Lower lobe of right lung (tissue), 2 donors: ENCODE measurements at places on chromosomes 2 and 18.

GRCh38 chr2:175097297-175097696 is 70.7 kb downstream of the ATF2 start:
- H3K27me3 ChIP-seq, result no peaks in the 10 kb centered on the region
- no peaks in the 10 kb centered on the region for H3K4me1 ChIP-seq
- no peak overlapping the region for H3K27ac ChIP-seq
- no peak overlapping the region for H3K4me3 ChIP-seq
- no peak for DNase-seq

- no peak overlapping the region for H3K4me3 ChIP-seq
- no peaks in the 10 kb centered on the region for H3K27me3 ChIP-seq
- no peak overlapping the region for H3K27ac ChIP-seq
- no peaks in the 10 kb centered on the region for H3K36me3 ChIP-seq
Measured at GRCh38 chr2:117686699-117687098, 127.8 kb upstream of the DDX18 start.

DNA sequence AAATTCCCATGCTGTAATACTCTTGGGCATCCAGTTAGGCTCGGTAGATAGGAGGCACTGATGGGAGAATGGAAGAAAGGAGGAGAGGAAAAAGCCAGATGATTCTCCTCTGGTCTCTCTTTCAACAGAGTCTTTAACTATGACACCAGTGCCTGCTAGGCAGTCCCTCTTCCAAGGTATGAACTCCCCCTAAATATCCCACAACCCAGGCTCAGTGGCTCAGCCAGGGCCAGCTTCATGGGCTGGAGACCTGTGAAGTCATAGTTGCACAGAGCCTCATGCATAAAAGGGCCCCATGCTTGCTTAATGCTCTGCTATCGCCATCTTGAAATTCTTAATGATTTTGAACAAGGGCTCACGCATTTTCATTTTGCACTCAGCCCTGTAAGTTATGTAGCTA is 869.2 kb upstream of the GCFC2 start:
- no peak overlapping the region for H3K4me3 ChIP-seq
- H3K27me3 ChIP-seq, result no peaks in the 10 kb centered on the region
- H3K27ac ChIP-seq, result no peak overlapping the region
- no peaks in the 10 kb centered on the region for H3K4me1 ChIP-seq

DNA sequence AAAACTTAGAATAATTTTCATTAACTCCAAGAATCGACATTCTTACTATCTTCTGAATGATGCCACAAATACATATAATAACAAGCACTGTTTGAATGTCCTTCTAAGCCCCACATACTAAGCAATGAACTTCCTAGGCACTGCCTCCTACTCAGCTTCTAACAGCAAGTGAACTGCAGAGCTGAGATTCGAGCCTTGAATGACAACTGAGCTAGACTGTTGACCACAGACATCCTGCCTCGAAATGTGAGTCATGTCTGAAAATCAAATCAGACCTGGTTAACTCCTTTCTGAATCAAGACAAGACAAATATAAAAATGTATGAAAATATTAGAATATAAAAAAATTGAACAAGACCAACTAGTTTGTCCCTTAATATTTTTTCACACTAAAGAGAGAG is 108.1 kb downstream of the MYT1L start:
- no peaks in the 10 kb centered on the region for H3K27me3 ChIP-seq
- H3K27ac ChIP-seq, result no peak overlapping the region
- no peaks in the 10 kb centered on the region for H3K4me1 ChIP-seq
- no peaks in the 10 kb centered on the region for H3K36me3 ChIP-seq
- no peak overlapping the region for H3K4me3 ChIP-seq

- no peaks in the 10 kb centered on the region for H3K36me3 ChIP-seq
- H3K27ac ChIP-seq, result no peak overlapping the region
- H3K4me3 ChIP-seq, result no peak overlapping the region
- H3K4me1 ChIP-seq, result peaks cover 22% of the 10 kb centered on the region
- DNase-seq, result no peak
- H3K27me3 ChIP-seq, result no peaks in the 10 kb centered on the region
Measured at GRCh38 chr2:8141780-8142179, 540.1 kb upstream of the ID2 start.

- no peak overlapping the region for H3K27ac ChIP-seq
- no peak overlapping the region for H3K4me3 ChIP-seq
Measured at GRCh38 chr2:105617631-105618350, 126.9 kb upstream of the NCK2 start.

DNA sequence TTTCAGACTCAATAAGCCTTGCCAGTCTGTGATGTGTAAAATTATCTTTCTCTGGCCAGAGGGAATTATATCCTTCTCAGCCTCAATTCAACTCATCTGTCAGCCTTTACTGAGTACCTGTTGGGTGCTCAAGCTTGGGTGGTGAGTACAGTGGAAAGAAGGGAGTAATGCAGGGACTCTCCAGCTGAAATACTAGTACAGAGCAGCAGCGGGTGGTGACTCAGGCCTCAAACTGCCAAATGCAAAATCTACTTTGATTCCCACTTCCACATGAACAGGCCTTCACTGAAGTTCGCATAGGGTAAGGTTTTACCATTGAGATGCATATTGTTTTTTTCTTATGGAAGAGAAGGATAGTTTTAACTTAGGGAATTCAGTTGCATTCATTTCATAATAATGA is 326.8 kb downstream of the LRRTM1 start:
- H3K4me1 ChIP-seq, result no peaks in the 10 kb centered on the region
- H3K27ac ChIP-seq, result no peak overlapping the region
- no peaks in the 10 kb centered on the region for H3K36me3 ChIP-seq
- H3K4me3 ChIP-seq, result no peak overlapping the region

DNA sequence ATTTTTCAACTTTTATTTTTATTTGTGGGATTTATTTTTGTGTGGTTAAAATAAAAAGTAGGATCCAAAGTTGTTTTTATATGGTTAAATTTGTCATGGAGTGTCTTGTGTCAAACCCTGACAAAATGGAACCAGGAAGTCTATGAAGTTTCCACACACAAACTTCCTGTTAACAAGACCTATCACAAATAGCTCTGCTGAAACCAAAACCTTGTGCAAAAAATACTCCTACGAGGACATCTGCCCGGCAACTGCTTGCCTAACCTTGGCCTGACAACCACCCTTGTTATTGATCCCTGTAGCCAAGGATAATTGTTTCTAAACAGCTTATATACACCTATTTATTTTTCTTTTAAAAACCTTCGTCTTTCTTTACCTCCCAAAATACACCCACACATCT is 389.6 kb downstream of the TRIB2 start:
- H3K27me3 ChIP-seq, result no peaks in the 10 kb centered on the region
- DNase-seq, result no peak
- H3K36me3 ChIP-seq, result no peaks in the 10 kb centered on the region
- no peaks in the 10 kb centered on the region for H3K4me1 ChIP-seq

GRCh38 chr2:194319222-194319992 is 1337.6 kb upstream of the SLC39A10 start:
- H3K36me3 ChIP-seq, result no peaks in the 10 kb centered on the region
- H3K4me3 ChIP-seq, result no peak overlapping the region
- H3K27me3 ChIP-seq, result no peaks in the 10 kb centered on the region
- H3K27ac ChIP-seq, result no peak overlapping the region
- H3K4me1 ChIP-seq, result no peaks in the 10 kb centered on the region

- peak overlapping the region; percentile 80 for H3K4me3 ChIP-seq
- peak; percentile 41 for DNase-seq
- H3K36me3 ChIP-seq, result peaks cover 9% of the 10 kb centered on the region
- no peaks in the 10 kb centered on the region for H3K27me3 ChIP-seq
- H3K4me1 ChIP-seq, result peaks cover 54% of the 10 kb centered on the region
- no peak overlapping the region for H3K27ac ChIP-seq
Measured at GRCh38 chr2:128315122-128315828, 3.4 kb downstream of the HS6ST1 start.

DNA sequence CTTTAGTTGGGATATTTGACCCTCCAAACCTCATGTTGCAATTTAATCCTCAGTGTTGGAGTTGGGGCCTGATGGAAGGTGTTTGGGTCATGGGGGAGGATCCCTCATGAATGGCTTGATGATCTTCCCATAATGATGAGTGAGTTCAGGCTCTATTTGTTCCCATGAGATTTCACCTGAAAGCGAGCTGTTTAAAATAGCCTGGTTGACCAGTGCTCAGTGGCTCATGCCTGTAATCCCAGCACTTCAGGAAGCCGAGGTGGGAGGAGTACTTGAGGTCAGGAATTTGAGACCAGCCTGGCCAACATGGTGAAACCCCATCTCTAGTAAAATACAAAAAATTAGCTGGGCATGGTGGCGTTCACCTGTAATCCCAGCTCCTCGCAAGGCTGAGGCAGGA is 14.9 kb upstream of the PSME4 start:
- H3K27ac ChIP-seq, result no peak overlapping the region
- H3K4me3 ChIP-seq, result no peak overlapping the region
- peaks cover 14% of the 10 kb centered on the region for H3K4me1 ChIP-seq
- H3K27me3 ChIP-seq, result no peaks in the 10 kb centered on the region

- DNase-seq, result no peak
- H3K27ac ChIP-seq, result no peak overlapping the region
- no peaks in the 10 kb centered on the region for H3K36me3 ChIP-seq
- H3K27me3 ChIP-seq, result no peaks in the 10 kb centered on the region
Measured at GRCh38 chr18:77567205-77567604, 317.6 kb downstream of the GALR1 start.

DNA sequence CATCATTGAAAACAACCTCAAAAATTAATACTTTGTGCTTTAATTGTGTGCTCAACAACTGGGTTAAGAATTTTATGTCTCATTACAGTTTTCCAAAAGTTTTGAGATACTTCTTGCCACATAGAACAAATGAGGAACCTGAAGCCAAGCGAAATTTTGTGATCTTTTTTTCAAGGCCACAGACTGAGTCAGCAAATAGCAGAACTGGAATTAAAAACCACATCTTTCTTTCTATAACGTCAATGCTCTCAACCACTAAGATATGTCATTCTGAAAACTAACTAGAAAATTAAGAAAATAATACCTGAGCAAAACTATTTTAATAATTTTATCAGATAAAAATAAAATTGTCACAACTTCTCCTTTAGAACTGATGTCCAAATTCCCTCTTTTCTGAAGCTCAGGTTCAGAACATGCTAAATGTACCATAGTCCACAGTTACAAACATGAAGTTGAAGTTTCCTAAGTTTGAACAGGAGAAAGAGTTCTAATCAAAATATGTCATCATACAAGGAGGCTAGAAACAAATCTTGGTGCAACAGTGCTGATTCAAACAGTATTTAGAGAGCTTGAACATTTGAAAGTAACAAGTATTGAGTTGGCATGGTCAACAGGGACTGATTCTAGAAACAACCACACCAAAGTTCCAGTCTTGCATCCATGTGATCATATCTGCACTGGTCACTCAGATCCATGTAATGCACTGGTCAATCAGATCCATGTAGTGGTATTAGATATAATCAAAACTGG is 27.6 kb upstream of the CALCRL start:
- H3K4me1 ChIP-seq, result peaks cover 5% of the 10 kb centered on the region
- no peak overlapping the region for H3K27ac ChIP-seq
- H3K27me3 ChIP-seq, result no peaks in the 10 kb centered on the region
- H3K4me3 ChIP-seq, result no peak overlapping the region
- H3K36me3 ChIP-seq, result peaks cover 30% of the 10 kb centered on the region
- DNase-seq, result no peak

DNA sequence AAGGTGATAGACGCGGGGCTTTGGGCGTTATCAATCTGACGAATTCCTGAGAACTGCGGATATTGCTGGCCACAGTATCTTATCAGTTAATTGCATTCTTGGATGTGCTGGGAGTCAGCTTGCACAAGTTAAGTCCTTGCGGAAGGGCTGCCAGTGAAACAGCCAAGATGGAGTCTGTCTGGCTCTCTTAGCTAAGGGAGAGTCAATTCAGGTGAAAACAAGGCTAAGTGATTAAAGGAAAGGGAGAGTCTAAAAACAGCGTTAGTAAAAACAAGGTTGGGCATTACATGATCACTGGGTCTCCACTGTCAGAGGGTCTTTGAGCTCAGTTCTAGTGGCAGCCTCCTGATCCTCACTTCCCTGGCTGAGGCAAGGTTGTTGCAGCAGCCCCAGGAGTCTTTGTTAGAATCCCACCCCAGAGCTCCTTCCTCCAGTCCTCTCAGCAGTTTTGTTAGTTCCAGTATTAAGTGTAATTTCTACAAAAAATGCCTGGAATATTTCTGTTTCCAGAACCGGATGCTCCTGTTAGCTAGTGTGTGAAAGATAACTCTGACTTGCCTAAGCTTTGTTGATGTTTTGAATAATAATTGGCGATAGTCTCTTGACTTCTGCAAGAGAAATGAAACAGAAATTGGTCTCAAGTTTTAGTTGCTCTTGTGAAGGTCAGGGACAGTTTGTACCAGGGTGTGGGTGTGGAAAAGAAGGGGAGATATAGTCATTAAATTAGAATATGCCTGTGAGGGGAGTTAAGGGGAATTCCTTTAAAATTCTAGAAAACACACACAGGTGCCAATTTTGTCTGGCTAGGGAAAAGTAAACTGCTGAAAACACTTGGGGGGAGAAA is 10.6 kb downstream of the CFLAR start:
- H3K4me3 ChIP-seq, result peak overlapping the region; percentile 77
- no peaks in the 10 kb centered on the region for H3K27me3 ChIP-seq
- peaks cover 29% of the 10 kb centered on the region for H3K36me3 ChIP-seq
- no peak for DNase-seq
- H3K27ac ChIP-seq, result peak overlapping the region; percentile 100

GRCh38 chr18:25399554-25399953 is 47.6 kb upstream of the ZNF521 start:
- no peaks in the 10 kb centered on the region for H3K27me3 ChIP-seq
- DNase-seq, result no peak
- no peaks in the 10 kb centered on the region for H3K4me1 ChIP-seq
- H3K36me3 ChIP-seq, result no peaks in the 10 kb centered on the region
- H3K4me3 ChIP-seq, result no peak overlapping the region

DNA sequence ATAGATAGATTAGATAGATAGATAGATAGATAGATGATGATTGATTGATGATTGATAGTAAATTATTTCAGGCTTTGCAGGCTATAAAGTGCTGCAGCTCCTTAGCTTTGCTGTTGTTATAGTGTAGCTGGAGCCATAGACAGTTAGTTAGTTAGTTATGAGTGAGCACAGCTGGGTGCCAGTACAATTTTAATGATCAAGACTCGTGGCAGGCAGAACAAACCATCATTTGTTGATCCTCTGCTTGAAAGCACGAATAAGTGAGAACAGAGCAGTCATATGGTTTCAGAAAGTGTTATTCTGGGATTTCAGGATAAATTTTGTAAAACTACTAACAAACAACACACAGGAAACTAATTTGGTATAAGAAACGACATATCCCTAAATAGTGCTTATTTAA is 53.9 kb downstream of the THOC1 start:
- peaks cover 98% of the 10 kb centered on the region for H3K36me3 ChIP-seq
- no peaks in the 10 kb centered on the region for H3K4me1 ChIP-seq
- no peak overlapping the region for H3K4me3 ChIP-seq
- H3K27ac ChIP-seq, result no peak overlapping the region

DNA sequence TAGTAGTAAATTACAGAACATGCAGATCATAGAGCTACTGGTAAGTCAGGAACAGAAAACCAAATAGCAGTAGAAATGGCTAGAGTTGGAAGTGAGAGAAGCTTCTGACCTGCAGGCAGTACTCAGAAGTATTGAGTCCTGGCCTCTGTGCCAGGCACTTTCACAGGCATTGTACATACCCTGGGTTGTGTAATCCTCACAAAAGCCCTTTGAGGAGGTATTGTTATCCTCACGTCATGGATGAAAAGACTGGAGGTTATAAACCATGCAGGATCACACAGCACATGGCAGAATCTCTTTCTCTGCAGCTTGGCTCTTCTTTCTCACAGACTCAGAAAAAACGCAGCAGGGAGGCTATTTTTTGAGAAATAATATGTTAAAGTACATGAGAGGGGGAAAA is 789.3 kb upstream of the FAM98A start:
- H3K4me1 ChIP-seq, result no peaks in the 10 kb centered on the region
- H3K27me3 ChIP-seq, result no peaks in the 10 kb centered on the region
- no peaks in the 10 kb centered on the region for H3K36me3 ChIP-seq

- H3K4me1 ChIP-seq, result no peaks in the 10 kb centered on the region
- no peak overlapping the region for H3K4me3 ChIP-seq
- no peaks in the 10 kb centered on the region for H3K27me3 ChIP-seq
- DNase-seq, result no peak
Measured at GRCh38 chr2:144052083-144052482, 467.8 kb downstream of the ZEB2 start.
